ENCODE measurements at places on chromosomes 3 and 15.

- peak; percentile 98 for DNase-seq
Observed at GRCh38 chr3:27568393-27568792, 84.2 kb upstream of the SLC4A7 start.

GRCh38 chr15:40808861-40809450 lies 1.7 kb upstream of the DNAJC17 start:
- no peak for DNase-seq

DNA sequence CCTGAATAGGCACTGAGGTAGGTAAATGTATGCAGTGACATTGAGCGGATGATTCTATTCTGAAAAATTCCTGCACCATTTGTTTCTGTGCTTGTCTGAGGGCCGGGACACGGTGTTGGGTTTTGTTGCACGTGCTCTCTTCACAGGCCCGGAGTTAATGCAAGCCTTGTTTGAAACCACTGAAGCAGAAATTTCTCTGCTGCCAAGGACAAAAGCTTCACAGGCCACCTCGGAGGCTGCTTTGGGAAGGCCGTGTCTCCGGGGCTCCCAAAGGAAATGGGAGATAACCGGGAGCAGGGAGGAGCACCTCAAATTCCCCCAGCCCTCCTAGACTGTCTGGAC lies 179.4 kb downstream of the OPA1 start:
- DNase-seq, result no peak

- DNase-seq, result no peak
Observed at GRCh38 chr3:65029130-65029529, 341.3 kb upstream of the ADAMTS9 start.

DNA sequence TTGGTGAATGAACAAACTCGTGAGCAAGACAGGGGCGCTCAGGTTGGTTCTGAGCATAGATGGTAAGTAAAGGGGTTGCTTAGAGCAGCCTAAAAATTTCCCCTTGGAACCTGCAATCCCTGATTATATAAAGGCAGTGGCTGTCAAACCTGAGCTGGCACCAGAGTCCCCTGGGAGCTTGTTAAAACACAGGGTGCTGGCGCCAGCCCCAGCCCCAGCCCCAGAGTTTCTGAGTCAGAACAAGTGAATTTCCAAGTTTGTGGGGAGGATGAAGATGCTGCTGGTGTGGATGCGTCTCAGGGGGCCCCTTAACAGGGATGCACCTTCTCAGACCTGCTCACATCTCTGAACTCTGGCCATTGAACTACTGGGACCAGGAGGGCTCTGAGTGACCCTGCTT lies 48.2 kb downstream of the FEM1B start:
- no peak for DNase-seq

- DNase-seq, result no peak
Observed at GRCh38 chr15:73335026-73335425, 33.7 kb downstream of the HCN4 start.

All from EH (cell line).